Muscle of leg (tissue), 16 donors: ENCODE measurements at places on chromosomes 11 and 22. TPM values are rescaled to one million over a fixed set of nuclear protein-coding genes. Genes with fewer than 3 reads are reported as not detected.

GRCh38 chr11:21258414-21258813 lies 589.0 kb downstream of the NELL1 start:
- H3K4me1 ChIP-seq: no peaks in the 10 kb centered on the region
- no peak overlapping the region for H3K4me3 ChIP-seq
- no peaks in the 10 kb centered on the region for H3K27me3 ChIP-seq
- no peak overlapping the region for H3K27ac ChIP-seq
- H3K36me3 ChIP-seq: no peaks in the 10 kb centered on the region

DNA sequence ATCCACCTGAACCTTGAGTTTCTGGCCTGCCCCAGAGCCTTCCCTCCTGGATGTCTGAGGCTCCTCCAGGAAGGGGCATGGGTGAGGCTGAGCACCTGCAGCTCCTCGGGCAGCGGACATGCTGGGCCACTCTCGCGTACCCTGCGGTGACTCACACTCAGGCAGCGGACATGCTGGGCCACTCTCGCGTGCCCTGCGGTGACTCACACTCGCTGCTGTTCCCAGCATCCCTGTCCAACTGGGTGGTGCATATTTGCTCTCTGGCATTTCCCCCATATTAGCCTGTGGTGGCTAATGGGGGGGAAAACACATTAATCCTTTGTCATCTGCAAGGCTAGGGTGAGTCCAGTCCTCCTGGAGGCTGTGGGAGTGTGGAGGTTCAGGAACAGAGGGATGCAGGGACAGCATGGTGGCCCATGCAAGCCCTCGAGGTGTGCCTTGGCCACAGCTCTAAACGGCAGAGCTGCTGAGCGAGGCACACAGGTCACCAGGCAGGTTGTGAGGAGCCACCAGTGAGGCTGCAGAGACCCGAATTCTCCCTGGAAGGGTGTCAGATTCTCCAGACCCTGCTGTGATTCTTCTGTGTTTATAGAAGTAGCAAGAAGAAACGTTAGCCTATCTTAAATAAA lies 728.1 kb downstream of the BRD1 start:
- DNase-seq: no peak
- H3K36me3 ChIP-seq: no peaks in the 10 kb centered on the region
- no peak overlapping the region for H3K4me3 ChIP-seq
- H3K27ac ChIP-seq: no peak overlapping the region
- H3K4me1 ChIP-seq: no peaks in the 10 kb centered on the region

DNA sequence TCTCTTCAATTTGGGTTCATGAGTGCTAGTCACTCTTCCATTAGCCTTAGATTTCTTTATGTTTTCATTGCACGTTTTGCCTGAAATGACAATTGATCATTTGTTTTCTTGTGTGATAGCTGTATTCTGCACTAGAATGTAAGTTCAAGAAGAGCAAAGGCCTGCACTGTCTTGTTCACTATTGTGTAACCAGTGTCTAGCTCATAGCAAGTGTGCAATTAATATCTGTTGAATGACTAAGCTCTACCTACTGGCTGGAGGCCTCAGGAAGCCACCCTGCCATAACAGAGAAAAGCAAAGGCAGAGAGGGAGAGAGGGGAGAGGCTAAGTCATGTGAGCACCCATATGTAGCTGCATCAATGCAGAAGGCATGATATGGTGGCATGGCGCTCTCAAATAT lies 292.8 kb upstream of the SYN3 start:
- no peak overlapping the region for H3K27ac ChIP-seq
- H3K4me3 ChIP-seq: no peak overlapping the region
- H3K27me3 ChIP-seq: no peaks in the 10 kb centered on the region
- no peaks in the 10 kb centered on the region for H3K4me1 ChIP-seq
- no peak for DNase-seq

GRCh38 chr11:73999581-74000306 lies 9.1 kb downstream of the UCP3 start:
- H3K4me1 ChIP-seq: peaks cover 5% of the 10 kb centered on the region
- no peak overlapping the region for H3K4me3 ChIP-seq
- no peak for DNase-seq
- peaks cover 39% of the 10 kb centered on the region for H3K36me3 ChIP-seq
- no peak overlapping the region for H3K27ac ChIP-seq

The GLB1L3 gene
- not detected for total RNA-seq

The OR8A1 gene
- total RNA-seq: 0.22 TPM

The SAA4 gene
- not detected for total RNA-seq

The WBP2NL gene
- 1.0 TPM for total RNA-seq
